ENCODE measurements at places on chromosomes 11 and 22. TPM values are rescaled to one million over a fixed set of nuclear protein-coding genes. Genes with fewer than 3 reads are reported as not detected.

DNA sequence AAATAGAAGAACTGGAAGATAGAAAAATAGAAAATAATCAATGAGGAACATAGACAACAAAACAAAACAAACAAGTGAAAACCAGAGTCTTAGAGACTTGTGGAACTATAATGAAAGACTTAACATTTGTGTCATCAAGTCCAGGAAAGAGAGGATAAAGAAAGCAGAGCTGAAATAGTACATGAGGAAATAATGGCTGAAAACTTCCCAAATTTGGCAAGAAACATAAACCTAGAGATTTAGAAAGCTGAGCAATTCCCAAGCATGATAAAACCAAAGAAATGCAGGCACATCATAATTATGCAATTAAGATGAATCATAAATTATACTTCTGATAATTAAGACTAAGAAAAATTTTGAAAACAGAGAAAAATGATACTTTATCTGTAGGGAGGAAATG lies 614.5 kb downstream of the ETS1 start:
- DNase-seq, result no peak

GRCh38 chr22:39674536-39674935 lies 104.0 kb downstream of the CACNA1I start:
- DNase-seq, result no peak

DNA sequence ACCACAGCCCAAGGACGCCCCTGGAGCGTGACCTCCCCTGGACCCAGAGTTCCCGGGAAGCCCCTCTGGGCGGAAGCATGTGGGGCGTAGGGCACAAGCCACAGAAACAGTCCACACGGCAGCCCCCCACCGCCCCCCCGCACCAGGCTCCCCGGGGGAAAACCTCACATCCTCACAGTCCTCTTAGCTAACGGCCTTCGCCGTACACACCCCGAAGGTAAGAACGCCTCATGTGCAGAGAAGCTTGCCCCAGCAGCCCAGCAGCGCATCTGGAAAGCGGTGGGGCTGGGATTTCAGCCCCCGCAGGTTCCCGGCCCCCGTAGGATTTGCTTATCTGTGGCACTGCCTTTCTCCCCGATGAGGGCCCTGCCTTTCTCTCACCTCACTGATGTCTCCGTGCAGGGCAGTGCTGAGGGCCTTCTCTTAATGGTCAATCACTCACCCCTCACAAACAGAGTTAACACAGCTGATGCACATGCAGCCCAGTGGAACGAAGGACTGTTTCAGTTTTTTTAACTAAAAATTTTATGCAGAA lies 309.2 kb downstream of the BRD1 start:
- DNase-seq, result no peak

The ATG2A gene
- 118 TPM for total RNA-seq

The SULT4A1 gene
- total RNA-seq, result not detected
